ENCODE measurements at places on chromosomes 11 and 22.
A peak's percentile ranks its signal among the peaks of the same experiment; 100 is the strongest.

DNA sequence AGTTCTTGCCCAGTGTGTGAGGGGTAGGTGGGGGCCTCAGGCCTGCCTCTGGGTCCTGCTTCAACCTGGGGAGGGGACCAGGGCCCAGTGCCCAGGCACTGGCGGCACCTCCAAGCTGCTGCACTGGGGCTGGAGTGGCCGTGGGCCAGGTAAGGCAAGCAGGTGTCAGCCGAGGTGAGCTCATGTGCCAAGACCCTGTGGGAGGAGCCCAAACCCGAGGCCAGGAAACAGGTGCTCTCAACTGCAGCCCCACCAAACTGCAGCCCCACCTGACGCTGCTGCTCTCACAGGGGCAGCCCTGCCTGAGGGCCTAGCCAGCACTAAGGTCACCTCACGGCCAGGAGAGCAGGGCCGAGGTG, 18.1 kb upstream of the GNB1L start:
- DNase-seq = no peak

DNA sequence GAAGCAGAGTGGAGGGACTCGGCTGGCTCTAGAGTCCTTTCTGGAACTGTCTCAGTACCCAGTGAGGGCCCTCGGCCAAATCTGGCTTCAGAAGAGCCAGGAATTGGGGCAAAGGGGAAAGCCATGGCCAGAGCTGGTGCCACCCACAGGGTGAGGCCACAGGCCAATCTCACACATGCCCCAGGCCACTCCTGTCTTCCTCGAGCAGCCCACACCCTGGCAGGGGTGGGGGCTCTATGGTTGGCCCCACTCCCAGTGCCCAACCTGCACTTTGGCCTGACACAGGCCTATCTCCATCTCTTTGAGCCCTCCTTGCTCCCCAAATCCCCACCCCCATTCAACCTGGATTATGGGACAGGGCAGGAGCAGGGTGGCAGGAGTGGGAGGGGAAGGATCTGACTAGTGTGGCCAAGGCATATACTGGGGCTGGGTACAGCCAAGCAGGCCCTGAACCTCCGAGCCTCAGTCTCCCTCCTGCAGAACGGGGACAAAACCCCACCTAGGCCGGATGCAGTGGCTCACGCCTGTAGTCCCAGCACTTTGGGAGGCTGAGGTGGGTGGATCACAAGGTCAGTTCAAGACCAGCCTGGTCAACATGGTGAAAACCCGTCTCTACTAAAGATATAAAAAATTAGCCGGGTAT, 6.9 kb downstream of the TST start:
- DNase-seq = no peak

GRCh38 chr11:33893711-33894397, 2.0 kb upstream of the LMO2 start:
- DNase-seq = peak; percentile 5

DNA sequence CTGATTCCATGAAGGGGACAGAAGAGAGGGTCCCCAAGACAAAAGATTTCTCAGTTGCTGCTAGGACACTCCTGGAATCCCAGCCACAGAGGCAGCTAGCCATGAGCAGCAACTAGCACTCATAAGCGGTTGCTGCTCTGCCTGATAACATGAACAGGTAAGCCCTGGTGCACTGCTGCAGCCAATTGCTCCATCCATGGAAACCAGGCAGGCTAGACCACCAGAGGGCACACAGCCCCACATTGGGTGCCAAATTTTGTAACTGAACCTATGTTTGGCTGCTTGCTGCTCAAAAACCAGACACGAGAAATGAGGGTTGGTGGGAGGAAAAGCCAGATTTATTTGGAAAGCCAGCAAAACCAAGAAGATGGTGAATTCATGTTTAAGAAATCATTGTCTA, 21.9 kb upstream of the QSER1 start:
- no peak for DNase-seq

- no peak for DNase-seq
Measured at GRCh38 chr11:11178671-11179638, 174.1 kb downstream of the CSNK2A3 start.

- DNase-seq = no peak
Measured at GRCh38 chr11:2251138-2251537, 19.2 kb downstream of the ASCL2 start.

DNA sequence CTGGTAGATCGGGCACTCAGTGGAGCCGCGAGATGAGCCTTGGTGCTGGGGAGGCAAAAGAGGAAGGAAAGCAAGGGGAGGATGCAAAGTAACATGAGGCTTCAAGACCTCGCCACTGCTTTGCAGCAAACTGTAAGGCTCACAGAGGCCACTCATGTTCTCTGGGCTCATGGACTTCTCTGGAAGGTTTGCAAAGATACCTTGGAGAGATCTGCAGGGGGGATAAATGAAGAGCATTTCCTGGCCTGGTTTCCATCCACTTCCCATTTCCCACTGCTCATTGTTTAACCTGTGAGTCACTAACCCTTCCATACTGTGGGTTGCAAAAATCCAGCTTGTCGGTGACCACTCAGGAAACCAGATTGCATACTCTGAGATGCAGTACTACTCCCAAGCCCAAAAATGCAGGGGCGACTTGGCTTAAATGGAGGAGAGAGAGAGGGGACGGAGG, 38.5 kb downstream of the OSBP2 start:
- no peak for DNase-seq

- DNase-seq = no peak
Measured at GRCh38 chr11:104841185-104841584, 57.1 kb downstream of the CASP12 start.

- no peak for DNase-seq
Measured at GRCh38 chr22:45752036-45752435, 80.4 kb downstream of the ATXN10 start.

DNA sequence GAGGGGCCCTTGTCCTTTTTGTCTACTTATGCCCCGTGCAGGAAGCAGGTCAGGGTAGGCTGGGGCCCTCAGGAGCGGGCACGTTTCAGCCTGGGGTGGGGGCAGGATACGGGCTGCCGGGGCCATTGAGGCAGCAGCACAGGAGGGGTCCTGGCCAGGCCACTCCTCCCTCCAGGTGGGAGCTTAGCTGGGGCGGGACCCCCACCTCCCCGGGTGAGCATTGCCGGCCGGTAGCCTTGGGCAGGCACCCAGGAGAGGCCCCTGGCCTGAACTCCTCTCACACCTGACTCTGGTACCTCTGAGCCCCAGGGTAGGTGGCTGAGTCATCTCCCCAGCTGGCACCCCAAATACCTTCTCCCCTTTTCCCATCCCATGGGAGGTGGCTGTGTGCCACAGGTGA, 5.0 kb upstream of the MUC6 start:
- no peak for DNase-seq

All from stimulated activated CD4-positive, alpha-beta T cell treated with anti-CD3 and anti-CD28 coated beads, Interleukin-15, amount 100 ng/mL, for 1 hour (primary cell).